ENCODE measurements at places on chromosomes 7 and 10.
A peak's percentile ranks its signal among the peaks of the same experiment; 100 is the strongest.

DNA sequence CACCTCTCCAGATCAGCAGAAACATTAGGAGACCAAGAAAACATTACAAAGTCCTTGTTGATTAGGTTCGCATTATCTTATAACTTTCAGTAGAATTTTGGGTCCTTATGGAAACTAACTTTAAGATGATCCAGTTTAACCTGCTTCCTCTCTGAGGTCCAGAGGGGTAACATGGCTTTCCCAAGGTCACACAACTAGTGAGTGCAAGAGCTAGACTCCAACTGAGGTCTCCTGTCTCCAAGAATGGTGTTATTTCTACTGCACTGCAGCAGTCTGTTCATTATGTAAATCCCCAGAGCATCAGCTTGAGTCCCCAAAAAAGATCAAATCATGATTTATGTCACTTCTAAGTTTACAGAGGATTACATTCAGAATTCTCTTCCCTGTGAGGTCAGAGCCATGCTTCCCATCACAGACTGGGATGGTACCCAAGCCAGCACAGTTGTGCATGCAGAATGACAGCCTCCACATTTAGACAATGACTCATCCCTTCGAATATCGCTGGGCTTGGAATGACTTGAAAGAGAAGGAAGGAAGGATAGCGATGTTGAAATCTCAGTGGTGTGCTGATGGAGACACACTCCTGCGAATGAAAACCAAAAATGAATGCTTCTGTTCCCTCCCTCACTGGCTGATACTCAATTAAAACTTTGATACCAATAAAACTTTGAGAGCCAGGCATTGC, 163.1 kb upstream of the PLXNA4 start:
- no peak for DNase-seq

DNA sequence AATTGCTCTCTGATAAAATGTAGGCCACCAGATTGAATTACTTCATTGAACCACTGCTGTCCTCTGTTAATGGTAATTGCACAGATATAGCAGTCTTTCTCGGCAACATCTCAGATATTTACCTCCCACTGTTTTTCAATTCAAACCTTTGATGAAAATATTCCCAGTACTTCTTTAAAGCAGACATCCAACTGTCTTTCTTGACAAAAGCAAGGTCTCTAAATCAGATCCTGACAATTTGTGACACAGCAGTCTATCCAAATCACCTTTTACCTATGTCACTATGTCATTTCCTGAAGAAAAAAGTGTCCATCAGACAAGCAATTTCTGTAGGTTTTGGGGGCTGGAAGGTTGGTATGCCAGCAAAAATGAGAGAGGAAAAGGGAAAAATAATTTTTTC, 555.7 kb downstream of the AUTS2 start:
- DNase-seq = no peak

- DNase-seq = no peak
These were observed 65.1 kb downstream of the CTBP2 start for GRCh38 chr10:125095228-125095627.

DNA sequence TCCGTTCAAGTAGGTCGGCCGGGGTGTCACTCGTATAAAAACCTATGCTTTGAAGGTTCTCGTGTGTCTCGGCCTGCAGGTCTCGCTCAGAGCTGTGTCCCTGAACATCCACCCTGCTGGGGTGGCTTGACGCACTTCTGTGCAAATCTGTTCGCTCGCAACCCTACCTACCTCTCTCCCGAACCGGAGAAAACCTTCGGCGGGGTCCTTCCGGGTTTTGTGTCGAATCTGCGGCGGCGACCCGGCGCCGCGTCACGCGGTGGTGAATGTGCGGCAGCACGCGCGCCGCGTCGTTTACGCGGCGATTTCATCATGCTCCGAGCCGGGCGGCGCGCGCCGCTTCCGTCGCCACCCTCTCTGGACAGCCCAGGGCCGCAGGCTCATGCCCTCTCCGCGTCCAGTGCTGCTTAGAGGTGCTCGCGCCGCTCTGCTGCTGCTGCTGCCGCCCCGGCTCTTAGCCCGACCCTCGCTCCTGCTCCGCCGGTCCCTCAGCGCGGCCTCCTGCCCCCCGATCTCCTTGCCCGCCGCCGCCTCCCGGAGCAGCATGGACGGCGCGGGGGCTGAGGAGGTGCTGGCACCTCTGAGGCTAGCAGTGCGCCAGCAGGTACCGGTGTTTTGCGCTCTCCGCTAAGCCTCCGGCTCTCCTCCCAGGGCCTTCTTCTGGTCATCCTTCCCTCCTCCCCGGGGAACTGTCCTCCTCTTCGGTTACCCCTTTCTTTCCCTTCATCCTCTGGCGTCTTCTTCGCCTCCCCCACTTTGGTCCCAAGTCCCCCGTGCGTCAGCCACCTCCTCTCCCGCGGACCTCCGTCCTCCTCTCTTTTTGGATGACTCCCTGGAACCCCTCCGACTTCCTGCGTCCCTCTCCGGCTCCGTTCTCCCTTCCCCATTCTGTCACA, at the start of gene GARS1:
Gene GARS1 (plus strand): TSS at position 339 of the 896 bp plus-strand sequence. CDS start 44 bp downstream, at position 383.
- peak; percentile 93 for DNase-seq

DNA sequence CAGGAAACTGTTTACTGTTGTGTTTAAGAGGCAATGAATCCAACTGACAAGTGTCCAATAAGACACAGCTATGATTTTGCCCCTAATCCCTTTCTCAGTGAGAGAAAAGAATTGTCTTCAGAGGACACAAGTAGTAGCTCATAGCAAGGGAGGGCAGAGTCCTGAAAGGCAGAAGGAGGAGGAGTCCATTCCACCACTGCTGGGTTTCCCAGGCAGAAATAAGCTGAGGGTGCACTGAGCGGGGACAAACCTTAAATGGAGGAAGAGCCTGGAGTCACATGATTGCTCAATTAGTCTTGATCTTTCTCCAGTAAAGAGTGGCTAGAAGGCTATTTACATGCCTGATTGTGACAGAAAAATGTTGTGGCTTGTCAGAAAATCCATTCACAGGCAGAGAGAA, 573.8 kb downstream of the POM121L12 start:
- DNase-seq = no peak

DNA sequence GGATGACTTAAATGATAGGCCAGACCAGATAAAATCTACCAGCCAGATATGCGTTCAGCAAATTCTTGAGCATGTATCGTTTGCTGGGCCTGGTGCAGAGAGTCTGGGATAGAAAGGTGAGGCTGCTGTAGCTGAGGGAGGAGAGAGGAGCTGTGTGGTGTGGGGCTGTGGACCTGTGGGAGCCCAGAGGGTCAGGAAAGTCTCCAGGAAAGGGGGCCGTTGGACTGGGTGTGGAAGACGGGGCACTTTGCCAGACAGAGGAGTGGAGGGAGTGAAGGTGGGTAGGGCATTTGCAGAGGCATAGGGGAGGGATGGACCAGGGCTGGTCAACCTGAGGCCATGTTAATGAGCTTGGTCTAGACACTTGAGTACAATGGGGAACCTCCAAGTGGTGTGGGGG, 124.7 kb upstream of the UNC5B start:
- no peak for DNase-seq

GRCh38 chr7:91496251-91496820, 232.1 kb downstream of the FZD1 start:
- DNase-seq = no peak

- no peak for DNase-seq
These were observed 129.7 kb downstream of the ZNF365 start for GRCh38 chr10:62503872-62504271.

DNA sequence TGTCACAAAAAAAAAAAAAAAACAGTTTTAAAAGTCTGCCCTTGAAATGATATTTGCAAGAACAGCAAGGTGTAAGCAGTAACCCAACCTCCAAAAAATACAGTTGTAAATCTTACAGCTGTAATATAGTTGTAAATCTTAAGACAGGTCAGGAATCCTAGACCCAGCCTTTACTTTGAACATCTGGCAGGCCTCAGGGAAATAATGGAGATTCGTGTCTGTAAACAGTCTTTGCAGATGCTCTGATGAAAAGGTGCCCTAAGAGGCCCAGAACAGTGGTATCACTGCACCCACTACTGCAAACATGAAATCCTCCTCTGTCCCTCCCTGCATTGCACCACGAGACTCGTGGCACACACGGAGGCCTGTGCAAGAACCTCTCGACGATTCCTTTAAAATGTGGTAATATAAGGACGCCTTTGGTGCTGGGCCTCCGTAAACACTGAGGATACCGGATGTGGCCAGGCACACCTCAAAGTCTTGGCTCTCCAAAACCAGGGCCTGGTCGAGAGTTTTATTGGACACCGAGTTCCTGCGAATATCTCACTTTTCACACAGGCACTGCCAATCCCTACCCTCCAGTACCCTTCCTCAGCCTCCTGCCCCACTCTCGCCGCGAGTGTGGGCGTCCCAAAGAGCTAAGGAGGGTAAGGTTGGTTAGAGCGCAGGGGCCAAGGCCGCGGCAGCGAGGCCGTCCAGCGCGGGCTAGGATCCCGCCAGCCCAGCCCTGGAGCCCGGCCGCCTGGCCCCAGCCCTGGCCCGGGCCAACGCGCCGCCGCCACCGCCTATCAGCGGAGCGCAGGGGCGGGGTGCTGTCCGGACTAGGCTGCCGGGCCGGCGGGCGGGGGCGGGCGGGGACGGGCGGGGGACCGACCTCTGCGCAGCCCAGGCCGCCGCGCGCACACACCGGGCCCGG, at the start of gene REEP3:
Gene REEP3 (plus strand): TSS at position 902 of the 916 bp plus-strand sequence. CDS start 145 bp downstream, outside the sequence.
- peak; percentile 42 for DNase-seq

DNA sequence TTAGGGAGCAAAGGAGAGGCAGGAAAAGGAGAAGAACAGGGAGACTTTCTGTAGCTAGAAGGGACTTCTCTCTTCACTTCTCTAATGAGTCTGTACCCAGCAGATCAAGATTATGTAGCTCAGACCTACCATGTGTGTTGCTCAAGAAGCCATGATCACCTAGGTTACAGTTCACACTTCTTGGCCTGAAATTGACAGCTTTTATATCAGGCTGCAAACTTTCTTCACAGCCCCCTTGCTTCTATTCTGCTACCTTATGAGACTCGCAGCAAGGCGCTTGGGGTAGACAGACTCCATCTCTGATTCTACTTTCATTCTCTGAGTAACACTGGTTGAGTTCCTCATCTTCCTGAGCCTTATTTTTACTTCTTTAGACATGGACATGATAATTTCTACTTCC, 19.6 kb upstream of the GIMAP2 start:
- no peak for DNase-seq
